Prostate gland (tissue), 2 donors: ENCODE measurements at places on chromosomes 1 and 21. TPM values are rescaled to one million over a fixed set of nuclear protein-coding genes. Genes with fewer than 3 reads are reported as not detected.

The MAEL gene
- 32.7 TPM for total RNA-seq

The CFHR1 gene
- not detected for total RNA-seq

The CORT gene
- total RNA-seq = 1.1 TPM

The RAB7B gene
- total RNA-seq = 16.1 TPM

The PLA2G2C gene
- not detected for total RNA-seq

The ERG gene
- total RNA-seq = 11.2 TPM

The OR2T33 gene
- not detected for total RNA-seq

The OR2L3 gene
- 0.41 TPM for total RNA-seq

The PLA2G2F gene
- 0.23 TPM for total RNA-seq

The OLFML3 gene
- 25.1 TPM for total RNA-seq

The TFF2 gene
- not detected for total RNA-seq

The LRRC8C gene
- total RNA-seq = 2.0 TPM

The LIN28A gene
- total RNA-seq = not detected

The FALEC gene
- not detected for total RNA-seq

The CEP170 gene
- 31.4 TPM for total RNA-seq

The FCRL3 gene
- not detected for total RNA-seq

The INAVA gene
- 27.1 TPM for total RNA-seq

The OR2T11 gene
- not detected for total RNA-seq

The CYP4B1 gene
- 73.3 TPM for total RNA-seq

The TMEM61 gene
- 5.4 TPM for total RNA-seq

The DYNLT4 gene
- not detected for total RNA-seq

The KCNN3 gene
- total RNA-seq = 3.0 TPM

The TRIM58 gene
- 9.6 TPM for total RNA-seq

The ITLN2 gene
- total RNA-seq = 0.82 TPM

The ASPM gene
- 5.1 TPM for total RNA-seq

The FCGR2B gene
- 5.7 TPM for total RNA-seq

The TRIM46 gene
- total RNA-seq = 0.14 TPM

The ABCB10 gene
- total RNA-seq = 21.9 TPM

The MIXL1 gene
- 1.1 TPM for total RNA-seq

The CLSTN1 gene
- total RNA-seq = 133 TPM

The PLEKHN1 gene
- total RNA-seq = 6.4 TPM

The PTAFR gene
- total RNA-seq = 2.5 TPM

The NCAM2 gene
- total RNA-seq = 1.1 TPM

The S1PR1 gene
- total RNA-seq = 9.7 TPM

The ADCY10 gene
- total RNA-seq = 1.4 TPM

The BRDT gene
- not detected for total RNA-seq

The CAPN8 gene
- total RNA-seq = 5.6 TPM

The GMEB1 gene
- 7.9 TPM for total RNA-seq

The IFNLR1 gene
- total RNA-seq = 9.2 TPM

The CDK18 gene
- 11.1 TPM for total RNA-seq

The TMEM240 gene
- total RNA-seq = 4.5 TPM

The AMY2B gene
- 14.8 TPM for total RNA-seq

The OLIG2 gene
- total RNA-seq = not detected

The GALE gene
- total RNA-seq = 27.3 TPM

The CNIH4 gene
- total RNA-seq = 31.5 TPM

The TFAP2E gene
- total RNA-seq = 2.2 TPM

The OMA1 gene
- 26.4 TPM for total RNA-seq

The HSD3B1 gene
- not detected for total RNA-seq

The LCE3E gene
- not detected for total RNA-seq

The AVPR1B gene
- total RNA-seq = not detected

The HFM1 gene
- 0.18 TPM for total RNA-seq

The SPRR4 gene
- total RNA-seq = not detected

The LPAR3 gene
- total RNA-seq = 81.6 TPM

The TLR5 gene
- 7.4 TPM for total RNA-seq

The PPM1J gene
- total RNA-seq = 2.0 TPM

The OR2L13 gene
- not detected for total RNA-seq
